ENCODE measurements at places on chromosomes 13 and 19. TPM values are rescaled to one million over a fixed set of nuclear protein-coding genes. Genes with fewer than 3 reads are reported as not detected.

The CEACAM8 gene
- total RNA-seq, result not detected

DNA sequence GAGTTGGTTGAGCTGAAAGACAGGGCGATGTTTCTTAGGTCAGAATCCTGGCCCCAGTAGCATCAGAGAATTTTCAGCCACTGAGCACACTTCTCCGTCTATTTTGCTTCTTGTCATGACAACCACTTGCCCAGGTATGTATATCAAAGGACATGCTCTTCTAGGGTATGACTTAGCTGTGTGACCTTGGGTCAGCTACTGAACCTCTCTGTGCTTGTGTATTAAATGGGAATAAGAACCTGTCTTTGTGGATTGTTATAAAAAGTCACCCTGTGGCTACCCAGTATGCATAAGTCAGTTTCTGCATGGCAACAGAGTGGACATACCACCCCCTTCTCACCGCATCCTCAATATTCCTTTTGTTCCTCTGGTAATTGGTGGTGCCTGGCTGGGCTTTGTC is 26.1 kb downstream of the MBD3L1 start:
- H3K4me3 ChIP-seq, result no peak overlapping the region
- DNase-seq, result no peak
- H3K4me1 ChIP-seq, result no peaks in the 10 kb centered on the region
- no peaks in the 10 kb centered on the region for H3K36me3 ChIP-seq
- H3K27me3 ChIP-seq, result no peaks in the 10 kb centered on the region

DNA sequence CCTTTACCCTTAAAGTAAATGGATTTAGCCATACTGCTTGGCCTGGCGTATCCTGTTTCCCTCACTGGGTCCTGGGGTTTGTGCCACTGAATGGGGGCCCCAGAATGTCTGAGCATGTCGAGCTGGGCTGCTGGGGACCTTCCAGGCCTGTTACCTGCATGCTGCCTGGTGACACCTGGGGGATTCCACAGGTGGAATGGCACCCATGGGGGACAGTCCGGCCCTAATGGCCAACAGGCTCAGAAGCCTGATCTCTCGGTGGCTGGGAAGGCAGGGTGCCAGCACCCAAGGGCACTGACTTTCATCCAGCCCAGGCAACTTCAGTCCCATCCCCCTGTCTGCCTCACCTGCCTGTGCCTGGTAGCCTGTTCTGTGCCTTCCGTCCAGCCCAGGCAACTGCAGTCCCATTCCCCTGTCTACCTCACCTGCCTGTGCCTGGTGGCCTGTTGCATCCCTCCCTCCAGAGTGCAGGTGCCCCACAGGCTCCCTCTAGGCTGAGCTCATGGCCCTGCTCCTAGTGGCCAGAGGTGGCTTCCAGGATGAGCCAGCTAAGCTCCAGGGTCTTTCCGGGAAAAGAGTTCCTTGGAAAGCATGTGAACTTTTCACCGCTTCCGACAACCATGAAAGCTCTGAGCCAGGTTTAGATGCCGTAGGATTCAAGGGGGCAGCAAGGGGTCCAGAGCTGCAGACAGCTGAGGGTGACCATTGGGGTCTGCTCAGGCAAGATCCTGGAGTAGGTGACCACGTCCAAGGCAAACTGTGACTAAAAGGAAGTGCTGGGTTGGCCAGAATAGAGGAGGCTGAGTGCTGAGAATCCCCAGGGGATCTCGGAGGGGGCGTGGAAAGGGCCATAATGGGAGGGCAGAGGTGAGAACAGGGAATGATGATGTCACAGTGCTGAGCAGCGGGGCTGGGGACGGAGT is 30.3 kb upstream of the ZNF492 start:
- no peaks in the 10 kb centered on the region for H3K36me3 ChIP-seq
- H3K27me3 ChIP-seq, result no peaks in the 10 kb centered on the region
- H3K4me3 ChIP-seq, result no peak overlapping the region
- DNase-seq, result no peak
- no peak overlapping the region for H3K27ac ChIP-seq

DNA sequence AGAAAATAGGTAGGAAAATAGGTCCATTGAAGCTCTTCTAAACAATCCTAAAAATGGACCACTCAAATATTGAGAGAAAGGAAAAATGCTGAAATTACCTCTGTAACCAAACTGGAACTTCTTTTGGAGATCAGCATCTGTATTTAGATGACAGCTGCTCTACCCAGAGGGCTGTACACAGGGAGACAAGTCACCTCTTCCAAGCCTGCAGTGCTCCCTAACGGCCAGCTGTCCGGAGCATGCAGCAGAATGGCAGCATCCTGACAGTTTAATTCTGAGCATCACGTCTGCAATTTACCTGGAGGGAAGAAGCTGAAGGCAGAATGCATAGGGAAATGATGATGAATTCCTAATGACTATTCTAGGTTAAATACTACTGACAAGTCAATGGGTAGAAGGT is 62.8 kb upstream of the DIAPH3 start:
- no peak overlapping the region for H3K4me3 ChIP-seq
- no peak overlapping the region for H3K27ac ChIP-seq
- no peaks in the 10 kb centered on the region for H3K4me1 ChIP-seq
- no peak for DNase-seq
- H3K27me3 ChIP-seq, result no peaks in the 10 kb centered on the region

The ERICH6B gene
- not detected for total RNA-seq

Measured in thoracic aorta (tissue), 2 donors.